GM04504 (cell line): ENCODE measurements at places on chromosomes 13 and 19.

DNA sequence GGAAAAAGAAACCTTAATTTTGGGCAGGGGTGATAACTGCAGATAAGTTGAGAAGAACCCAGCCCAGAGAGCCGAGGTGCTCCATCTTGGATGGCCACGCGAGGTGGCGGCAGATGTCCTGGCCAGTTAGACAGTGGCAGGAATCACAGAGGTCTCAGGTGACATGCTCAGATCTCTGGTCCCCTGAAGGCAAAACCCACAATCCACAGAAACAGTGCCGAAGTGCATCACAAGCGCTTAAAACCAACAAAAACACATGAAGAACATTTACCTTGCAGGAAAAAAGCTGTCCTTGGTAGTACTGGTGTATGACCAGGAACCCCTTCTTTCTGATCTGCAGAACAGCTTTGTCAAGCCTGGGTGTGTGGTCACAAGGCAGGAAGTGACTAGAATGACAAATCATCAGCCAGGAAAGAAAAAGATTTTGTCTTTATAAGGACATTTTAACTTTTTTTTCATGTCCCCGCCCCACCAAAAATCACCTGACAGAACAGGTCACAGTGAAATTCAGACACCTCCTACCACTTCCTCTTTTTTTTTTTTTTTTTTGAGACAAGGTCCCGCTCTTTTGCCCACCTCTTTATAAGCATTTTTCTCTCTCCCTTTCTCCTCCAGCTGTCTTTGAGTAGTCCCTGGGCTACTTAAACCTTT, at the start of gene LCP1:
LCP1 (minus strand) TSS at position 338 of the 651 bp plus-strand sequence. CDS start 22,515 bp downstream, outside the sequence.
- no peak for DNase-seq

DNA sequence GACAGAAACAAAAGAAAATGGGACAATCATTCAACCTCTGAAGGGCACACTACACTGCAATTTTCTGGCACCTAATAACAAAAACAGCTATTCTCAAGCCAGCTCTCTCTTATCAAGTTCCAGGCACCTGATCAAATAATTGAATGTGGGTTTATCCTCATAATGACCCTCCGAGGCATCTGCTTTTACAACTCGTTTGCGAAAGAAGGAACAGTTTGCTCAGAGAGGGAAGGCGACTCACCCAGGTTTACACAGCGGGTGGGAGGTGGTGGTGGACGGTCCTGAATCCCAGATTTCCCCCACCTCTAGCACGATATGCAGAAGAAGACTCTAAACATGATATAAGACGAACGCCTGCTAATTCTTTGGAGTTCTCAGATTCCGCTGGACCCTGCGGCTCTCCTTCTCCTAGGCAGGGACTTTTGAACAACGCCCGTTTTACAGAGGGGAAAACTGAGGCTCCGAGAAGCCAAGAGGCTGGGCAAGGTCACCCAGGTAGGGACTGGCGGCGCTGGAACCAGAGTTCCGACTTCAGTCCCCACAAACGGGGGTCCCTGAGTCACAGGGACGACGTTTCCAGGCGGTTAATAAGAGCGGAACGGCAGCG, 641 bp downstream of the SGTA start:
- DNase-seq = no peak

DNA sequence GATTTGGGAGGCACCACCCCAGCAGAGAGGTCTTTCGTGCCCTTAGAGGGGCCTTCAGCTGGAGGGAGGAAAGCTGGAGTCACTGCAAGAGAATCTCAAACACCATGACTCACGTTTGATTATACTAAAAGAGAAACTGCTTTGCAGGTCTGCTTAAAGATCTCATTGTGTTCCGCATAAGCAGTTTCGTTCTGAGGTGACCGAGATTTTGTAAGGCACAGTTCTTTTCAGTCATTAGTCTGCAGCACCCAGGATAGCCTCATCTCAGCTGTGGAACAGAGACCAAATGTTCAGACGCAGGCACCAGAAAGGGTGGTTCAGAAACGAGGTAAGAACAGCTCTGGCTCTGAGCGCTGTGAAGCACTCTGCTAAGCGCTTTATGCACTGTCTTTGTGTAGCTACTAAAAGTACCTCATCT, 71.2 kb upstream of the GTF3A start:
- DNase-seq = no peak

- DNase-seq = peak; percentile 29
Measured at GRCh38 chr19:55247621-55248099, 11.2 kb downstream of the PPP6R1 start.

DNA sequence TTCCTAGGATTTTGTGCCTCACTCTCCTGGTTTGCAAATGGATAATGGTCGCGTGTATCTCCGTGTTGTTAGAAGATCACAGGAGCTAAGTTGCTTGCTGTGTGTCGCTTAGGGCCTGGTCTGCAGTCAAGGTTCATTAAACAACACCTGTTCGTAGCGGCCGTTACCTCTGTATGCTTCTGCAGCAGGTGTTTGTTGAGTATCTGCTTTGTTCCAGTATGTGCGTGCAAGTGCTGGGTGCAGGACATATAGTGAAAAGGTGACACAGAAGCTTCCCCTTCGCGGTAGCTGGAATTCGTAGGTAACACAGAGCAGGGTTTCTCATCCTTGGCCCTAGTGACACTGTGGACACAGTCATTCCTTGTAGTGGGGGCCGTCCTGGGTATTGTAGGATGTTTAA, 5.4 kb downstream of the MED25 start:
- no peak for DNase-seq

GRCh38 chr13:99665711-99666110, 164.4 kb downstream of the TM9SF2 start:
- DNase-seq = no peak

DNA sequence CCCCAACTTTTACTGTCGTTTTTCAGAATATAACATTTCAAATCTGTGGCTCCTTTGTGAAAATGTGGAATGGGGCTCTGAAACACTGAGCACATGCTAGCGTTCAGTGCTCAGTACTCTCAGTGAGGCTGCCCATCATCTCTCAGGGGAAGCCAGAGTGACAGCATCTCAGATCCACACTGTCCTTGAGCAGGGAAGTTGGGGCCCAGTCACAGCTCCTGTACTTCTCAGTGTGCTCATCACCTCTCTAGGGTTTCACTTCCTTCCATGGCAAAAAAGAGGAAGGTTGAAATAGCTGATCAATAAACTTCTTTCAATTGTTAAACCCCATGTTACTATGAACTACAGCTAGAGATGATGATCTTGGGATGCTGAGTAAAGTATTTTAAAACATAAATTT, 565.9 kb upstream of the SPRY2 start:
- no peak for DNase-seq

GRCh38 chr13:111046590-111047141, 68.4 kb upstream of the ARHGEF7 start:
- DNase-seq = no peak

GRCh38 chr13:82661126-82661525, 1221.1 kb downstream of the SLITRK1 start:
- no peak for DNase-seq

- no peak for DNase-seq
Measured at GRCh38 chr13:108176685-108177274, 38.6 kb downstream of the LIG4 start.

GRCh38 chr19:35151273-35152065, 3.1 kb upstream of the FXYD5 start:
- no peak for DNase-seq

- DNase-seq = no peak
Measured at GRCh38 chr19:11552666-11553372, 6.2 kb downstream of the ELOF1 start.

GRCh38 chr19:40611900-40612698, 10.9 kb downstream of the LTBP4 start:
- no peak for DNase-seq

- DNase-seq = no peak
Measured at GRCh38 chr13:41549491-41549890, 92.1 kb downstream of the RGCC start.

DNA sequence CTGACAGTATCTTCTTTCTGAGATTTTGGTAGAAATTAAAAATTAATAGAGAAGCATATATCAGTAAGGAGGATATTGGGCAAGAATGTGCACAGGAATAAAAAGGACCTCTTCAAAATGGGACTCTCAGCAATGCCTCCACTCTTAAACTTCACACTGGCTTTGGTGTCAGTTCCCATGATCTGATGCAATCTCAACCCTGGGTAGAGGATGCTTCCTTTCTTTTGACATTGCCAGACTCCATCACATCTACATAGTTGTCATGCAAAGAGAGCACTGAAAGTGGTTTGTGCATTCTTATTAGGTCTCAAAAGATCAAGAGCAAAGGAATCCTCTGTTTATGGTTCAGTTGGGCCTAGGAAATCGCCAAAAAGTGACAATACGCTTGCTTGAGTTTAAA, 26.3 kb downstream of the STARD13 start:
- DNase-seq = no peak
